ENCODE measurements at places on chromosomes 3 and 15.

DNA sequence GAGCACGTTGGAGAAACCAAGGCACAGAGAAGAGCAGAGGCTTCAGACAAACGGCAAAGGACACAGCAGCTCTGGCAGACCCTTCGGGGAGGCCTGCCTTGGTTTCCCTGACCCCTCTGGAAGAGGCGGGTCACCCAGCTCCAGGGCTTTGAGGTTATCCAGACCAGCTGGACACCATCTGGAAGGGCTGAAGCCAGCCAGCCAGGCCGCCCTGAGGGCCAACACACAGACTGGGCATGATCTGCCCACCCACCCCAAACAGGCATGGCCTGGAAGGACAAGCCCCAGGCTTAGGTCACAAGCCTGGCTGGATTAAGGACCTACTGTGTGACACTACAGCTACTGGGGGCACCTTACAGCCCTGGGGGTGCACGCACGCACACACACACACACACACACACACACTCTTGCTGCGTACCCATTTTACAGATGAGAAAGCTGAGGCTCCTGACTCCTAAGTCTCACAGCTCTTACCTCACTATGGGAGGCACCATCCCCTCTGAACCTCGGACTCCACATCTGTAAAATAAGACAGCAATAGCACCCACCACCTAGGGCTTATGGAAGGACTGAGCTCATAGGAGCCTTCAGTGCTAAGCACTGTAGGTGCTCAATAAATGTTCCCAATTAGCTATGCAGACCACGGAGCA, 10.8 kb downstream of the PLXND1 start:
- DNase-seq = no peak

DNA sequence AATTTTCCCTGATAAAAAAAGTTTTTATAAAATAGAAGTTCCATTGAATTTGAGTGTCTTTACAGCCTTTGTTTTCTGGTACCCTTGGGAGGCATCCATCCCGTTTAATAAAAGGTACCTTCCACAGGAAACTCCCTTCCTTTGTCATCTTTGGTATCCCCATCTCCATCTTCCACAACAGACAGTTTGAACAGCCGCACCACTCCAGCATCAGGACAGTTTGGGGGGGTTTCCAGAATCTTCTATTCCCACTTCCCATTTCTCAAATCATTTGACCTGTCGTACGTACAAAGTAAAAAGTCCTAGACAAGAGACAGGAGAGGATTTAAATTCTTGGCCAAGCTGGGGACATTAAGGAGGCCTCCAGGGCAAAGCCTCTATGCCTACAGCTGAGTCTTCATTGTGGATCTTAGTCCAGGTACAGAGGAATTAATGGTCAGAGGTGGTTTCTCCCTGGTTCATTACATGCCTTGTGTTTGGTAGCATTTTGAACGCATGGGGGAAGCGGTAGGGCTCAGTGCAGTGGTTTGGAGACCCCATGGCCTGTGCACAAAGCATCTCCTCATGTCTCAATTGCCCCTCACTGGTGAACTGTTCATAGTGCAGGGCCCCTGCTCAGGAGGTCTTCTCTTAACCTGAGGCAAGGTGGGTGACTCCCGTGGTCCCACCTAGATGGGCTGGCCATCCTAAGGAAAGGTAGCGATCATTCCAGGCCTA, 19.4 kb upstream of the BCL2A1 start:
- DNase-seq = no peak

DNA sequence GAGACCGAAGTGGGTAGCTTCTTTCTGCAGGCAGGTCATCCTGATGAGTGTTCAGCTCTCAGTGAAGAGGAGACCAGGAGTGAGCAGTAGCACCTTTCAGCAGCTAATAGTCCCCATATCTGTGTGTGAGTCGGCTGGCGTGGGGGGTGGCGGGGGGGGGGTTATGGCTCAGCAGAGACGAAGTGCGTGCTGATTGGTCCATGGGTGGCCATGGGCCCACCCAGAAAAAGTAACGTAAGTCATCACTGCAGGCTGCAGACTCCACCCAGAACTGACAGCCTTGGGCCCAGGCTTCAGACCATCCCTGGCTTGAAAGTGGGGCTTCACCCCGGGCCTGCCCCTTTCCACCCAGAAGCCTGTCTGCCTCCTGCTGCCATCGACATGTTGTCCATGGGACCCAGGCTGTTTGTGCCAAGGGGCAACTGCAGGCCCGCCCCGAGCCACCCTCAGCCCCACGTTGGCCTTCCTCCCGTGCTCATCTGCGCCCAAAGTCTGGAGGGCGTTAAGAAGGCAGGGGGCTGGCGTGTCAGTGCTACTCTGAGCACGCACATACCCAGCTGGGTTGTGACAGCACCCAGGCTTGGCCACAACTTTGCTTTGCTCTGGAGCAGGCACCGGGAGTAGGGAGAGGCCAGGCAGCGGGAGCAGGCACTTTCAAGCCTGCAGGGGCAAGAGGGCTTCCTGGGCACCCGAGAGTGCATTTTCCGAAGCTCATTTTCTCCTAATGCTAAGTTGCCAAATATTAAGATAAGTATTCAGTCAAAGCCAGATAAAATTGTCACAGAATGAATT, 511.7 kb upstream of the CDIN1 start:
- DNase-seq = no peak

- peak; percentile 86 for DNase-seq
Measured at GRCh38 chr15:25670025-25670554, 193.0 kb downstream of the ATP10A start.

DNA sequence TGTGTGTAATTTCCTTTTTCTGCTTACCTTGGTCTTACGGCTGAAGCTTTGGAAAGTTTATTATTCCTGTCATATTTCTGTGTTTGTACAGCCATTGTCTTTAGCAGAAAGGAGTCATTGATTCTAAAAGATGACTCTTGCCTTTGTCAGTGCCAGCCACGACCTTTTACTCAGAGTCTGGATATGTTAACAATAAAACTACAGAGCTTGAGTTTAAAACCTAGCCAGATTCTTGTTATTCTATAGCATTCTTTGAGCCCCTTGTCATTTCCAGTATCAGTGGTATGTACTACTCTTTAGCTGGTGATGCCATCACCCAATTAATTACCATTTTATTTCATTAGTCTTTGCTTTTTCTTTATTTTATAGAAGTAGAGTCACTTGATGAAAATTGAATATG, 142.4 kb downstream of the TCF12 start:
- no peak for DNase-seq

DNA sequence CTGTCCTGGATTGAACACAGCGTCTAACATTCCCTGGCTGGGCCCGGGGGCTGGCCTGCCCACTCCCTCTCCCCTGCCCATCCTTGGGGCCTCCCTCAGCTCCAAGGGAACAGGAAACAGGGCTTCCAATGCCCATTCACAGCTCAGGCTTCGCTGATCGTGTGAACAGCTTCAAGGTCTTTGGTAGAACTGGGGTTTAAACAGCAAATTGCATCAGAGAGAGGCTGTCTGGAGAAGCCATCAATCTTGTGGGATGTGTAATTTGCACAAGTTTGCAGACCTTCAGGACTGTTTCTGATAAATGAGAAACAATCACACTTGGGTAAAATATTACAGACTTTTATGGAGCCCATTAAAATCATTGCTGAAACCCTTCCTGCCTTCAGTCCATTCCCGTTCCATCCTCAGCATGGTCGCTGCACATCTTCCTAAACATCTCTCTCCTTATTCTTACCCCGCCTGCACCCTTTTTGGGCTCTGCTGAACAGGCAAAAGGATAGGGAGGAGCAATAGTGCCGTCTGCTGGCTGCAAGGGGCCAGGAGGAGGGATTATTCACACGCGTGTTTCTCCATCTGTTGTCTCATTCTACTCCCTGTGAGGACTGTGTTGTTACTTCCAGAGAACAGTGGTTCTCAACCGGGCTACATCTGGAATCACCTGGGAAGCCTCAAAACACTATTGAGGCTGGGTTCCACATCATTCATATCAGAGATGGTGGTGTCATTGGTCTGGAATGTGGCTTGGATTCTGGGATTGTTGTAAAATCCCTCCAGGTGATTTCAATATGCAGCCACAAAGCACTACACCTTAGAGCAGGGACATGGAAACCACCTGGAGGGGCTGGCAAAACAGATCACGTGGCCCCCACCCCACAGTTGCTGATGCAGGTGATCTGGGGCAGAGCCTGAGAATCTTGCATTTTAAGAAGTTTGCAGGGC, 116.3 kb downstream of the CLSTN2 start:
- DNase-seq = peak; percentile 25

GRCh38 chr15:69145694-69146492, 14.5 kb upstream of the GLCE start:
- peak; percentile 51 for DNase-seq

- no peak for DNase-seq
Measured at GRCh38 chr3:150407051-150407807, 869 bp upstream of the TSC22D2 start.

GRCh38 chr3:50155491-50155878, 361 bp downstream of the SEMA3F start:
- DNase-seq = no peak

GRCh38 chr3:72427624-72428023, 420.6 kb downstream of the SHQ1 start:
- DNase-seq = no peak

DNA sequence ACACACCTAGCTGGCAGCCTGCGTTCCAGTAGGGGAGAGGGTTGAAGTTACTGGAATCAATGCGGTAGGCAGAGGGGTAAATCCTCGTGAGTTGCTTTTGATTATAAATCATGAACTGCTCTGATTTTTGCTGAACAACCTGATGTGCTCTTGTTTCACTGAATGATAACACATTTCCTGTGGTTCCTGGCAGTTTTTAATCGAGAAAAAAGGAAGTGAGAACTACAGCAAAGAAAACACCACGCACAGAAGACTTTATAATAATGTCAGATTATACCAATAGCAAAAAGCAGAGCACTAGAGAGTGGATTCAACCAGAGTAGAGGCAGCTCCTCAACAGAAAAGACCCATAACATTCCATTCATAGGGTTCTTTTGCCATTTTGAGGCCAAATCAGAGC, 200.8 kb upstream of the STRIT1 start:
- no peak for DNase-seq

GRCh38 chr15:60932051-60932915, 296.8 kb downstream of the RORA start:
- peak; percentile 41 for DNase-seq

All from head of caudate nucleus (tissue), 42 donors.